ENCODE measurements at places on chromosomes 2 and 18.

DNA sequence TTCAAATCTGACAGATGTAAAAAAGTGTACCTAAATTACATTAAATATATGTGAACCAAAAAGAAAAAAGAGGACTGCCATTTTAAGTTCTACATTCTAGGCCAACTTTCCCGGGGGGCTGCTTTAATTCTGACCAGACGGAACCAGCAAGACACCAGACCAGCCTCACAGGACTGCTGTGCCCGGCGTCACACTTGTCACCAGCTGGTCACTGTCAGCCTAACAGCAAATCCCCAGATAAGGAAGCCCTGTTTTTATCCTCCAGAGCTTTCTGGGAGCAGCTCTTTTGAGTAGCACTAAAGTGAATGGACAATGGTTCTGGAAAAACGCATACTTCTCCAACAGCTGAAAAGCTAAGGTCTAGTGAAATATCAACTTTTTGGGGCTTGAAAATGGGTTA lies 35.6 kb downstream of the CYB5A start:
- DNase-seq = no peak

DNA sequence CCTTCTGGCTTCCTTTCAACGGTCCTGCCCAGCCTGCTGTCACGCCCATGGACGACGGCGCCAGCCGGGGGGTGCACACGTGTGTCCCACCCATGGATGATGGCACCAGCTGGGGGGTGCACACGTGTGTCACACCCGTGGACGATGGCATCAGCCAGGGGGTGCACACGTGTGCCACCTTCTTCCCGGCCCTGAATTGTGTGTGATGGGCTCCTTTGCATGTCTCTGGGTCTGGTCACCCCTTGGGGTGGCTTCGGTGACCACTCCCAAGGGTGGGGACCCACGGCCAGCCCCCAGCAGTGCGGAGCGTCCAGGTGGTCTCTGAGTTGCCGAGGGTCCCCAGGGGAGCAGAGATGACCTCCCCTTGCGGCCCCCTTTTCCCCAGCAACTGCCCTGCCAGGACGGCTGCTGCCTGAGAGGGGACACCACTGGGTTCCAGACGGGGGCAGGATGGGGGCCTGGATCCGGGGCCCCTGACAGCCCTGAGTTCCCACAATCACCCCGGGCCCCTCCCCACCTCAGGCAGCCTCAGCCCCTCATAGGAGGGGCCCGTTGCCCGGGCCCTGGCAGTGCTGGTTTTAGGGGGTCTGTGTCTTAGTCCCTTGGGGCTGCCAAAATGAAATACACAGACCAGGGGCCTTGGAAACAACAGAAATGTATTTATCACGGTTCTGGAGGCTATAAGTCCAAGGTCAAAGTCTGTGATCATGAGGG lies 9.4 kb downstream of the NEU4 start:
- DNase-seq = no peak

DNA sequence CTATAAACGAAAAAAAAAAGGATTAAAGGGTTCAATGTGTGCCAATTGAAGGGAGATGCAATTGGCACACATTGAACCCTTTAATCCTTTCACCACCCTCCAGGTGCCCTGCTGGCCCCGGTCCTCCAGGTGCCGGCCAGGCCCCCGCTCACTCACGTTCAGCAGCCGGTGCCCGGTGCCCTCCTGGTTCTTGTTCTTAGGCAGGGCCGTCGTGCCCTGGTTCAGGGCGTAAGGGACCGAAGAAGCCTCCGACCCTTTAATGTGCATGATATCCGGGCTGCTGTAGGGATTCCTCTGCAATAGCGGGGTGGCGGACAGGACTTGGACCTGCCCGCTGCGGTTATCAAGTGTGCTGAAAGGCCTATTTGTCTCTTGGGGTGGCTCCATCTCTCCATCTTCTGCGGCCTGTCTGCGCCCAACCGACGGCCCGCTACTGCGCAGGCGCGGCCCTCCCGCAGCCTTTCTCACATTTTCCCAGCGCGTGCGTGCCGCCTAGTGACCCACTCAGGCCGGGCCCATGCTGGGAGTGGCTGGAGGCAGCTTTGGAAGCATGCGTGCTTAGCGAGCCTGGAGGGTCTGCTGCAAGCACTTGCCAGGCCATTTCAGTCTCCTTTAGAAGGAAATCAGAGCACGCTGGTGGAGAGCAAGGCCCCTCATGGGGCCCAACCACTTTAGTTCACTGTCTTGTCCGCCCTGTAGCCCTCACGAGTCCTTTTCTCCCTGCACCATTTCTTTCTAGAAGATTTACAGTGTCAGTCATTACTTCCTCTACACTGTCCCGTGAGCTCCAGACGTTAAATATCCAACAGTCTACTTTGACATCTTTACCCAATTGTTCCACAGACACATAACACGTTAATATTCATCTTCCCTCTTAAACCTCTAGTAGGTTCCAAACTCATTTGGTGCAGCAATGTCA lies 24.3 kb downstream of the TMEM237 start:
- DNase-seq = no peak

DNA sequence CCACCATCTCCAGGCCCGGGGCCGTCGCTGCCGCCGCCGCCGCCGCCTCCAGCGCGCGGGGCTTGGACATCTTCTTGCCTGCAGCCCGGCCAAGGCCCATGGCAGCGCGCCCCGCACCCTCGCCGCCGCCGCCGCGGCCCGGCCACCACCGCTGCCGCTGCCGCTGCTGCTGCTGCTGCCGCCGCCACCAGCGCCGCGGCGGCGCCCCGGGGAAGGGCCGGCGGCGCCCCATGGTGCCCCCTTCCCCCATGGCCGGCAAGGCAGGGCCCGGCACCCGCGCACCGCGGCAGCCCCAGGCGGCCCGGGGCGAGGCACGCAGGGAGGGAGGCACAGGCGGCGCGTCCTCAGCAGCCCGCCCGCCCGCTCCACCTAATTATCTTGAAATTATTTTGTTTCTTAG lies 3057.4 kb downstream of the RPIA start:
- no peak for DNase-seq

DNA sequence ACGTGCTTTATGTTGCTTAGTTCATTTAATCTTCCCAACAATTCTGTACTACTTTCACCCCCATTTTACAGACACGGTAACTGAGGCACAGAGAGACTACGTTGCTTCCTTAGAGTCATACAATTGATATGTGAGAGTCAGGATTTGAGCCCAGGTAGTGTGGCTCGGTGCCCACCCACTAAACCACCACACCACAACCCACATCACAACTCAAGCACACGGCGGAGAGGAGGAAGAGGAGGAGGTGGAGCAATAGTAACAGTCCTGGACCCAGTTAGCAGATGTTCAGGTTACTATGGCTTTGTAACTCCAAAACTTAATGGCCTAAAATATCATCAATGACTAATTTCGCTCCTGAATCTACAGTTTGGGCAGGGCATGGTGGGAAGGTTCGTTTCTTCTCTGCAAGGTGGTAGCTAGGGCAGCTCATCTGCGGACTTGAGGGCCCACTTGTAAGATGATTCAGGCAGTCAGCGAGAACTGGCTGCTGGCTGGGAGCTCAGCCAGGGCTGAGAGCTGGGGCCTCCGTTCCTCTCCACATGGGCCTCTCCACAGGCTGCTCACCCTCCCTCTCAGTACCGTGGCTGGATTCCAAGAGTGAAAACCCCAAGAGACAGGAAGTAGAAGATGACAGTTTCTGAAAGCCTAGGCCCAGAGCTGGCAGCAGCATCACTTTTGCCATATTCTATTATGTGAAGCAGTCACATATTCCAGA lies 167.1 kb downstream of the ZFP36L2 start:
- no peak for DNase-seq

Data from NCI-H146 (cell line).